ENCODE measurements at places on chromosomes 12 and 14.

DNA sequence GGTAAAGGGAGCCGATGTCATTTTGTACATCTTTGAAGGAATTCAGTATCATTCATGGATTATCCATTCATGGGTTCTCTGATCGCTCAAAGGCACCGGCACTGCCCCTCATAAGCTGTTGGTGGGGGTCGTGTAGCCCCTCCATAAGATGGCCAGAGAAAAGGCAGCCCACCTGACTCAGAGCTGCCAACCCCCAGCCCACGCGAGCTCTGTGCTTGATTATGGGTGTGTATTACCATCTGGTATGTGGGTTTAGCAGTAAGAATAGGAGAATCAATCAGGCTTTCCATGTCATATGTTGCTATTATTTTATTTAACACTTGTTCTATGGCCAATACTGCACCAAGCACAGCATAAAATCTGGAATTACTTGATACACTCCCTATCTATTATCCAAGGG lies 32.1 kb upstream of the AMIGO2 start:
- no peak for DNase-seq

DNA sequence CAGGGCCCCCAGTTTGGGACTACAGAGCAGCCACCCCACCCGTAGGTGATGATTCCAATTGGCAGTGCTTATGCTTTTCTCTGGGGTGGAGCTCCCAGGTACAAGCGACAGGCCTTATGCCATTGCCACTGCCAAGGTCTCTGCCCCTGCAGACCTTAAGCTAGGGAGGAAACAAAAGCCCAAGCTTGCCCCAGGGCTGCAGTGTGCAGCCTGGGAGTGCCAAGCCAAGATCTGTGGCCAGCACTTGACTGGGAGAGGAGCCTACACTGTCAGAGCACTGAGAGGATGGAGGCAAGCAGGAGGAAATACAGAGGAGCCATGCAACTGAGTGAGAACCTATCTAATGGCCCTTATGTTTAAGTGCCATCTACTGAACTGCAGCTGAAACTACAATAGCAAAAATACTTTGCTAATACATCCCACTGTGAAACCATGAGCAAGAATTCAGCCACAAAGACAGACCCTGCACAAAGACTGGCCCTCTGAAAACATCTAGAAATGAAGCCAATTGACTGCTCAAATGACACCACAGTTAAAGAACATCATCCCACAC lies 17.7 kb upstream of the ASCL1 start:
- DNase-seq = no peak

DNA sequence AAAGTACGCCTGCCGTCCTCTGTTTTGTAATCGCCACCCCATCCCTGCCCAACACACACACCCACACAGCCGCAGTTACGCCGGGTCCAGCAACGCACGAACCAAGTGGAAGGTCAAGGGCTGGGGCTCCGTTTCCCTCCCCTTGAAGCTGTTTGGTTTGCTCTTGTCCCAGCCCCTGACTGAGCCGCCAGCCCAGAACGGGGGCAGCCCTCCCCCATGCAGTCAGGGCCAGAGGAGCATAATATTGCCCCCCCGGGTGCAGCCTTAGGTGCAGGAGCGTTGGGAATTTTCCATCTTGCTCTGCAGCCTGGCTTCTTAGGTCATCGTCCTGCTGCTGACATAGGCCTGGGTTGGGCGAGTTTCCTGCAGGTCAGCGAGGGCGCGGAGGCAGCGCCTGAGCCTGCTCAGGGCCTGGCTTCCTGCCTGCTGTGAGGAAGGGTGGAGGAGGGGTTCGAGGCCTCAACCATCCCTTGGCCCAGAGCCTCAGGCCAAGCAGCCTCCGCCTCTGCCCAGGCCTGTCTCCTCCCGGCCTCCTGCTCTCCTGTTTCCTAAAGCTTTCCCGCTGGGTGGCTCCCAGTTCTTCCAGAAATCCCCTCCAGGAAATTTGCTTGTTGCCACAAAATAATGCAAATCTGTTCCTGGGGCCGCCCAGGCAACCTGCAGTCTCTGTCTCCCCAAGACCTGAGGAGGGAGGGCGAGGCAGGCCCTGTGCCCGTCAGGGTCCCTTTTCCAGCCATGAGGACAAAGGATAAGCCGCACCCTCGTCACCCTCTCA lies 44.5 kb downstream of the PSMA6 start:
- DNase-seq = no peak

DNA sequence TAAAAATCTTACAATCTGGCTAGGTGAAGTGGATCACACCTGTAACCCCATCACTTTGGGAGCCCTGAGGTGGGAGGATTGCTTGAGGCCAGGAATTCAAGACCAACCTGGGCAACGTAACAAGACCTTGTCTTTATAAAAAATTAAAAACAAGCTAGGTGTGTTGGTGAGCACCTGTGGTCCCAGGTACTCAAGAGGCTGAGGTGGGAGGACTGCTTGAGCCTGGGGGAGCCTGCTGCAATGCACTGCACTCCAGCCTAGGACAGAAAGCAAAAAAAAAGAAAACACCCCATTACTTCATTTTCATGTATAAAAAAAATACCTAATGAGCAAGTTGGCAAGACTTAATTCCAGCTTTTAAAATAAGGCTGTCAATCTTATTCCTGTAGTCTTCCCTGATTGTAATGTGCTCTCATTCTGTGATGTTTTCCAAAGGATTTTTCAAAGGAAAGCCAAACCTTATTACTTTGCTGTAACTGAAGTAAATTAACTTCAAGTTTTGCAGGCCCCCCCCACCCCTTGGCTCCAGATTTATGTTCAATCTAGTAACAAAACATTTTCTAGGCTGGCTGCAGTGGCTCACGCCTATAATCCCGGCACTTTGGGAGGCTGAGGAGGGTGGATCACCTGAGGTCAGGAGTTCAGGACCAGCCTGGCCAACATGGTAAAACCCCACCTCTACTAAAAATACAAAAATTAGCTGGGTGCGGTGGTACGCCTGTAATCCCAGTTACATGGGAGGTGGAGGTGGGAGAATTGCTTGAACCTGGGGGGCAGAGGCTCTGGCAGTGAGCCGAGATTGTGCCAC lies 3.3 kb upstream of the ZCCHC8 start:
- no peak for DNase-seq

- DNase-seq = no peak
Observed at GRCh38 chr12:109266106-109266879, 42.8 kb downstream of the FOXN4 start.

GRCh38 chr12:30624009-30624408 lies 71.7 kb downstream of the IPO8 start:
- no peak for DNase-seq

GRCh38 chr14:61145034-61145902 lies 135.9 kb downstream of the TMEM30B start:
- no peak for DNase-seq

DNA sequence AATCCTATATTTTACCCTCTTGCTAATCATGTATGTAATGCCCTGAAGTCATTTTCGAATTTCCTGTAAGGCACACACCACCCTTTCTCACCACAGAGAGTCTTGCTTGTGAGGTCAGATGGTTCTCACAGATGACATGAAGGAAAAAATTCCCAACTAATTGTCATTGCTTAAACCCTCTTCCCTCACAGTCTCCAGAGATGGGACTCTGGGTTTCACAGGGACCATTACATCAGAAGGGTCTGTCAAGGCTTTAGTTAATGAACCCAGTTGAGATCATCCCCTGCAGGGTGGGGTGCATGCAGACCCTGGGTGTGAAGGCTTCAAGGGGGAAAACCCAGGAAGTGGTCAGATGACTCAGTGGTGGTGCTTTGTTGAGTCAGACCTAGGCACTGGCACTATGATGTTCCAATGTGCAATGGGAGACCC lies 229.6 kb downstream of the BCAT1 start:
- DNase-seq = no peak

GRCh38 chr14:54589843-54590242 lies 22.9 kb downstream of the SAMD4A start:
- DNase-seq = no peak

- no peak for DNase-seq
Observed at GRCh38 chr14:96693252-96693820, 103.8 kb upstream of the VRK1 start.

GRCh38 chr14:94173885-94174603 lies at the start of gene PPP4R4:
Gene PPP4R4, plus strand, starts transcription at chr14:94174322. Its CDS starts 144 bp downstream, at chr14:94174466.
- peak; percentile 98 for DNase-seq

DNA sequence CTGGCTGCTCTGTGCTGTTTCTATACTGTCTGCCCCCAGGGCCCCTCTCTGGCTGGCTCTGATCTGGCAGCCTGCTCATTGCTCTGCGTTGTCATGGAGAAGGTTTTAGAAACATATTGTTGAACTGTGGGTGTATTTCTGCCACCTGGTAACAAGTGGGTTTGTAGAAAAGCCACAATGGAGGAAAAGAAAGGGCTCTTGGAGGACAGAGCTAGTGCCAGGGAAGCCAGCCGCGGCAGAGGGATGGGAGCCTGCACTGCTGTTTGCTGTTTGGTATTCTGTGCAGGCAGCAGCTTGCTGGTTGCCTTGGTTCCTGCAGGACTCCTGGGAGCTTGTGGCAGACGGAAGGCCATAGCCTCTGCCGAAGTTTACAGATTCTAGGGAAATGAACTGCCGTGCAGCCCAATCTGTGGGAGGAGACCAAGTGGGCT lies 15.1 kb downstream of the CCDC177 start:
- DNase-seq = no peak

DNA sequence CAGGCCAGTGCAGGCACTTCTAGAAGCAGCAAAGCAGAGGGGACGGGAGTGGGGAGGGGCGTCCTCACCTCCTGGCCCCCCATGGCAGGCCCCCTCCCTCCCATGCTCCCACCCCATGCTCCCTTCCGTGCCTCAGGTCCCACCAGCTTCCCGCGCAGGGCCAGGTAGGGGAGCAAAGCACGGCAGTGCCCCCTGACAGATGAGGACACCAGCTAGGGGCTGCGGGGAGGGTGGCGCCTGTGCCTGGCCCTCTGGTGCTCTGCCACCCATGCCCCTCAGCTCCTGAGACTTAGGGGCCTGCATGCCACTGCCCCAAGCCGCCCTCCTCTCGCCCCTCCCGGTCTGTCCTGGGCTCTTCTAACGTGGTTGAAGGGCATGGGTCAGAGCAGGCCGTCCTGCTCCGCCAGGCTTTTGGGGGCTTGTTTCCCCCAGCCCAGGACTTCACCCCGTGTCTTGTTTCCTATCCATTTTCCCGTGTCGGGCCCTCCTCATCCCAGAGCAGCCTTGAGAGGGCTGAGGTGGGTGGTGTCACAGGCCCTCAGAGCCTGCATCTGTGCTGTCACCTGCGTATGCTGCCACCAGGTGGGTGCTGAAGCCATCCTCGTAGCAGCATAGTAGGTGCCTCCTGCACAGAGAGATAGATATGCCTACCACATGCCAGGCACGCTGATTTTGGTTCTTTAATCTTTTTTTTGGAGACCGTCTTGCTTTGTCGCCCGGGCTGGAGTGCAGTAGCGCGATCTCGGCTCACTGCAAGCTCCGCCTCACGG lies 10.2 kb downstream of the TRMT61A start:
- DNase-seq = peak; percentile 62

DNA sequence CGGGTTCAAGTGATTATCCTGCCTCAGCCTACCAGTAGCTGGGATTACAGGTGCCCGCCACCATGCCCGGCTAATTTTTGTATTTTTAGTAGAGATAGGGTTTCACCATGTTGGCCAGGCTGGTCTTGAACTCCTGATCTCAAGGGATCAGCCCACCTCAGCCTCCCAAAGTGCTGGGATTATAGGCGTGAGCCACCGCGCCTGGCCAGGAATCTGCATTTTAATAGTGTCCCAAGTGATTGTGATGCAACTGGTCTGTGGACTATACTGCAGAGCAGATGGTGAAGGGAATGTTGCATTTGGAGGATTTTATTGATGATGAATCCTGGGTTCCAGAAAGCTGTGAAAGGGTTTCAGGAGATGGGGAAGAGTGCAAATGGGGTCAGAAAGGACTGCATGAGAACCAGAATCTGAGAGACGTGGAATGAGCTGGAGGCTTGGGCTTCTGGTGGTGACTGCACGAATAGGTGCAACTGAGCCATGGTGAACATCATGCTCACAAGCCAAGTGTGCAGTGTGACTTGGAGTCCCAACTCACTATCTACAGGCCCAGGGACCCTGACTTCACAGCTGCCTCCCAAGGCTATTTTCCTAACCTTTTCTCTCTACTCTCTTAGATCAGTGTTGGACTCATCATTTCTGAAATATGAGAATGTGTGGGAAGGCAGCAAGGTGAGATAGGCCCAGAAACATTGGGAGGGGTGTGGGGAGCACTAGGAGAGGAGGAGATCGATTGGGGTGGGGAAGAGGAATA lies 4.5 kb downstream of the RPS26 start:
- DNase-seq = no peak

All from WERI-Rb-1 (cell line).